Stimulated activated CD8-positive, alpha-beta memory T cell treated with anti-CD3 and anti-CD28 coated beads, Interleukin-4, amount 100 ng/mL, for 48 hours (primary cell): ENCODE measurements at places on chromosomes 2 and 18.

DNA sequence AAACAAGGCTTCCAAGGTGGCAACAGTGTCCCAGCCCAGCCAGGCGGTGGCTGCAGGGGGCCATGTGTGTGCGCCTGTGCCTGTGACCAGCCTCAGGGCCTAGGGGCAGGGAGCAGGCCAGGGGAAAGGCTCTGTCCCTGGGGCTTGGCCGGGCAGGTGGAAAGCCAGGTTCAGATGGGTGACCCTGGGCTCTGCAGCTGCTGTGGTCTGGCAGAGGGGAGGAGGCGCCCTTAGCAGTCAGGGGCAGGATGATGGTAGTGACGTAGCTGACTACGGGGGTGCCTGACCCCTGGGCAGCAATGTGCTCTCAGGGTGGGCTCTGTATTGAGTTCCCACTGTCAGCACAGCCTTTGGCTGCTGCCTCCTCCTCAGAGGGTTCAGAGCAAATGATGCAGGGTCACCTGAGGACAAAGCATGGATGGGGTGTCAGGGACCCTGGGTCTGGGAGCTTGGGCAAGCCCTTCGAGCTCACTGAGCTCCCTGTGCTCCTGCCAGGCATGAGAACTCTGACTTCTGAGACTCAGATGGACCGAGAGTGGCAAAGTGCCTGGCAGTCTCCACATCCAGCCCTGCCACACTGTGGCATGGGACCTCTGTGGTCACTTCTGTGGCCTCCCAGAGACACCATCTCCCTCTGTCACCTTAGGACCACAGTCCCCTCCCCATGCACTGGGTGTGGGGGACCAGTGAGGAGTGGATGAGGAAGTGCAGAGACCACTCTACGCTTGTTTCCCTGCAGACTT lies 56.6 kb upstream of the ALPP start:
- no peak for DNase-seq

DNA sequence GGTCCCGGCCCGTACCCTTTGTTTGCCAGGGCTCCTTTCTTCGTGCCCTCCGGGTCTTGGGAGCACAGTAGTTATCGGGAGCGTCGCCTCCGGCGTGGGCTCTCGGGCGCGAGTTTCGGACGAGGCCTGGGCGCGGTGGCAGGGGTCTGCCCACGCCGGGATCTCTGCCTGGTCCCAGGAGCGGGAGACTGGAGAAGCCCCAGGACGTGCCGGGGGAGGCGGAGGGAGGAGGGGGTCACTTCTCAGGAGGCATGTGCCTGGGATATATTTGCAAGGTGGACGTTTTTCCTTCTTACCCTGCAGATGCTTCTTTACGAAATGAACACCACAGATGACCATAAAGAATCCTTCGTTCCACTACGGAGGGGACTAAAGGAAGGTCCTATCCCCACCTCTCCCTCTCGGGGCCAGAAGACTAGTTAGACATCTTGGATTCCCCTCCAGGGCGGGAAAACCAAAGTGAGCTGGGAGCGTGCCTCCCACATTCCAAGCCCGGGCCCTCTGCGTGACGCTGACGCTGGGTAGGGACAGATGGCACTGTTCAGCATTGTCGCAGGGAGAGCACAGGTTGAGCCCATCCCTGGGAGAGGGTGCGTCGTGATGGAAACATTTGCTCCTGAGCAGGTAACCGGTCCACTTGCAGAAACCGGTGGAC lies 483 bp upstream of the FHL2 start:
- DNase-seq, result no peak

- DNase-seq, result no peak
These were observed 16.4 kb downstream of the EMX1 start for GRCh38 chr2:72933646-72934151.

DNA sequence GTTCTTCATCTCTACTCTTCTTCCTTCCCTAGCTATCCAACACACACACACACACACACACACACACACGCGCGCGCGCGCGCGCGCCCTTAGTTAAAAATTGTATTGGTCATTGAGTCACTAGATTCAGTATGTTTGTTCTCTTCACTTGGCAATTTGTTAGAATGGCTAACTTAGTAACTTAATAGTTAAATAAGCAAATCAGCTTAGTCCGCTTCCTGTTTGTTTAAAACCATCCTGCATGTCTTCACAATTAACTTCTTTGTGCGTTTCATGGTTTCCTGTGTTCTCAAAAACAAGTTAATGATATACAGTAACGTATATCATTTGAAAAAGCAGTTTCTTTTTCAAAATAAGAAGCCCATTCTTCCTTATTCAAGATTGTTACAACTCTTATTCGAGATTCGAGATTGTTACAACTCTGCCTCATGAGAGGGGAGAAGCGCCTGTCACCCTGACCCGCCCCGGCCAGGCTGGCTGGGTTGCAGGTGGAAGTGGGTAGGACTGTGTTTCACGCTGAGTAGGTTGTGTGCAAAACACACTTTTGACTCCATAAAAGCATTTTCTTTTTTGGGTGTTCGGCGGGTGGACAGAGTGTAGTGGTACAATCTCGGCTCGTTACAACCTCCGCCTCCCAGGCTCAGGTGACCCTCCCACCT lies 9.5 kb upstream of the CNNM3 start:
- DNase-seq, result no peak

- peak; percentile 39 for DNase-seq
These were observed 797 bp downstream of the CTIF start for GRCh38 chr18:48539406-48540250.

DNA sequence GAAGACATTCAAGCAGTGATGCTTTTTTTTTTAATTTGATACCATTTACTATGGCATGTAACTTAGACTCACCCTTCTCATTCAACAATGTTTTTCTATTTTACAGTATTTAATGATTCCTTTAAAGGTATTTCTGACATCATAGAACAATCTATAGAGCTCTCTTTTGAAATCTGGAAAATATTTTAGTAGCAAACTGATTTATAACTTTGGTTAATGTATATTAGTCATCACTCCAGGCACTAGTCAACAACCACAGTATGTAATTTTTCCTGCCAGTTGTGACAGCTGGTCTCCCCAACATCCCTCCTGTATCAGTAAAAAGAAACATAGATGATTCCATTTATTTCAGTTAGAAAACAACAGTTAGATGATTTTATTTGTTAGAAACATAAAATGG lies 122.9 kb downstream of the LCLAT1 start:
- no peak for DNase-seq

- no peak for DNase-seq
These were observed 117.2 kb downstream of the HNMT start for GRCh38 chr2:138081225-138082073.

- no peak for DNase-seq
These were observed 127.8 kb downstream of the TRIB2 start for GRCh38 chr2:12844511-12844910.

DNA sequence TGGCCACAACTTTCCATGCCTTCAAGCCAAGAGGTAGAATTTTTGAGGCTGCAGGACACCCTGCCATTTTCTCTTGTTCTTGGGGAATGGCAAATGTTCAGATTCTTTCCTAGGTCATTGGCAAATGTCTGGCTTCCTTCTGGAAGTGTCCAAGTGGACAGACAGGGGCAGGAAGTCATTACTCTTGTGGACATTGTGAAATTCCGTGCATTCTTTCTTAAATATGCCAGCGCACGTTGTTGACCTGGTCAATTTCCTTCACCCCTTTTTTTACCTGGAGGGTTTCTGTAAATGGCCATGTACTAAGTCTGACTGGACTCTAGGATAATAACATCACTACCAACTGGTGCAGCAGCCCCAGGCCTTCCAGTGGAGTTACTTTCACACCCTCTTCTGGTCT lies 13.9 kb downstream of the ASB18 start:
- no peak for DNase-seq
